ENCODE measurements at places on chromosomes 6 and 20.

DNA sequence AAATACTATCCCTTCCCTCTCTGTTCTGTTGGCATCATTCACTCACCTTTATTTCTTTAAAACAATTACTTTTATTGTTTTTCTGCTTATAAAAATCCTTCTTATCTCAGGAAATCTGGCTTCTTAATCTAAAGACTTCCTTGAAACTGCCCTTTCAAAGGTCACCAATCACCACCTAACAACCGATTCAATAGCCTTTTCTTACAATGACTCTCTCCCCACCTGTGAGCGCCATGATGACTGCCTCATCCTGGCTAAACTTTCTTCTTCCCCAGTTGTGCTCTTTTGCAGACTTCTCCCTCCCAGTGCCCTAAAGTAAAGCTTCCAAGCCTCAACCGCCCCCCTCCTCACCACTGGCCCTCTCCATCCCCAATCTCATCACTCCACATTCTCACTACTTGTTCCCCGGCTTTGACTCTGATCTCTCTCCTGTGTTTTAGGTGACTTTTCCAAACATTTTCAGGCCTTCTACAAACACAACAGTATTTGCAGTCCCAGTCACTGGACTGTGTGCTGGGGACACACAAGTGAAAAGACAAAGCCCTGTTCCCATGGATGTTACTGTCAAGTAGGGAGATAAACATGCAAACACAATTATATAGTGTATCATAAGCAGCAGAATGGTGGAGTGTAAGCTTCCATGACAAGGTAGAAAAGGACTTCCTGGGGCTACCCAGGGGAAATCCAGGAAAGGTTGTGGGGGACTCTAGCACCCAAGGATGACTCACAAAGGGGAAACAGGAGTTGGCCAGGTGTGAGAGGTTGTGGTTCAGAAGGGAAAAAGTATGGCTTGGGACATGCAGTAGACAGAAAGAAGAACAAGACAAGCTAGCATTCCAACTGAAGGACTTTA, 12.8 kb downstream of the NHSL1 start:
- DNase-seq, result no peak

DNA sequence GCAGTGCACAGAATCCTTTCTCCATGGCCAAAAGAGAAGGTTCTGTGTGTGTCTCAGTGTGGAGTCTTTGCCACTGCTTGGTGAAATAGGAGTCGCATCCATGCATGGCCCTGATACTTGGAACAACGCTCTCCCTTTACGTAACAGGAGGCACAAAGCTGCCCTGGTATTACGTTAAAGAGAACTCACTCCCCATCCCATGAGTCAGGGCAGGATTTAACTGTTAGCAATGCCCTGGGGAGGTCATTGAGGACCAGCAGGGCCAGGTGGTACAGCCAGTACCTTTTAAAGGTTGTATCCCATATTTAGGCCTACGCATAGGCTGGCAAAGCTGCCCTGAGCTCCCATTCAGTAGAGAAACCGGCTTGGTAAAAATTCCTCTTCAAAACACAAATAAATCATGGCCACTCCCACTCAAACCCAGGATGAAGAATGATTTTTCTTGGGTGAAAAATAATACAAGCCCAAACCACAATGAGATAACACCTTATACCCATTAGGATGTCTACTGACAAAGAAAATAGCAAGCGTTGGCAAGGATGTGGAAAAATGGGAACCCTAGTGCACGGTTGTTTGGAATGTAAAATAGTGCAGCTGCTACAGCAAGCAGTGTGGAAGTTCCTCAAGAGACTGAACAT, 37.1 kb downstream of the MYLK4 start:
- DNase-seq, result no peak

GRCh38 chr6:55009131-55009530, 162.6 kb downstream of the FAM83B start:
- no peak for DNase-seq

DNA sequence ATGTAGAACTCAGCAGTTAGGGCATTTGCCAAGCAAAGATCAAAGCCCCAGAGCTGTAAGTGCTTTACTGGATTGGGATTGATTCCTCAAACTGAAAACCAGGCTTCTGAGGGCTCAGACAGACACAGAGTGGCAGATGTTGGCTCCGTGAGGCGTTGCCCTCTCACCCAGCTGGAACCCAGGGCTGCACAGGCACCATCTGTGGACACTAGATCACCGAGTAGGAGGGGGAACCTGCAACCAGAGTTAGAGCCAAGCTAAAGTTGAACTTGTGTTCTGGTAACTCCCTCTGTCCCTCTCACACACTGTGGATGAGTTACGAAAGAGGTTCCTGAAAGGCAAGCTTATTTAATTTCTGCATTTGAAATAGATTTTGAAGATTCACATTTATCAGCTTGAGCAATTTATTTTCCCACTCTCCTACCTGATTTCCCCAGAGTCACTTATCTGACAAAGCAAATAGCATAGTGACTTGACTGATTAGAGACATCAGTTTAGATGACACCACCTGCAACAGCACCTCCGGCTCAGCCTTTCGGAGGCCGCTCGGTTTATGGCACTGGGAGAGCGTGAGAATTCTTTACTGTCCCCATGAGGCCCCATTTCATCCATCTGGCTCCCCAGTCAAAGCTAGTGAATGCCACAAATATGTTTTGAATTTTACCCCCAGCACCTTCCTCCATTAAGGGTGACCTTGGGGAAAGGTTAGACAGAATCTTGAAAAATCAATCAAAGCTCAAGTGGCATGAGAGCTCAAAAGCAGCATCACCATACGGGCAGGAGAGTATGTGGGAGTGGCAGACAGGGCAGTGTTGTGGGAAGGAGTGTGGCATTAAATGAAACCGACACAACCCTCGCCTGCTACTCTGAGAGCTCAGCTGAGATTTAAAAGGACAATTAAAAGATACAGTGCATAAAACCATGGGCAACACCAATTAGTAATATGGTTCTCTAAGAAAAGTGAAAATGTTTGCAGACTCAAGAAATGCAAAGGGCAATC, 48.5 kb downstream of the RPF2 start:
- DNase-seq, result no peak

DNA sequence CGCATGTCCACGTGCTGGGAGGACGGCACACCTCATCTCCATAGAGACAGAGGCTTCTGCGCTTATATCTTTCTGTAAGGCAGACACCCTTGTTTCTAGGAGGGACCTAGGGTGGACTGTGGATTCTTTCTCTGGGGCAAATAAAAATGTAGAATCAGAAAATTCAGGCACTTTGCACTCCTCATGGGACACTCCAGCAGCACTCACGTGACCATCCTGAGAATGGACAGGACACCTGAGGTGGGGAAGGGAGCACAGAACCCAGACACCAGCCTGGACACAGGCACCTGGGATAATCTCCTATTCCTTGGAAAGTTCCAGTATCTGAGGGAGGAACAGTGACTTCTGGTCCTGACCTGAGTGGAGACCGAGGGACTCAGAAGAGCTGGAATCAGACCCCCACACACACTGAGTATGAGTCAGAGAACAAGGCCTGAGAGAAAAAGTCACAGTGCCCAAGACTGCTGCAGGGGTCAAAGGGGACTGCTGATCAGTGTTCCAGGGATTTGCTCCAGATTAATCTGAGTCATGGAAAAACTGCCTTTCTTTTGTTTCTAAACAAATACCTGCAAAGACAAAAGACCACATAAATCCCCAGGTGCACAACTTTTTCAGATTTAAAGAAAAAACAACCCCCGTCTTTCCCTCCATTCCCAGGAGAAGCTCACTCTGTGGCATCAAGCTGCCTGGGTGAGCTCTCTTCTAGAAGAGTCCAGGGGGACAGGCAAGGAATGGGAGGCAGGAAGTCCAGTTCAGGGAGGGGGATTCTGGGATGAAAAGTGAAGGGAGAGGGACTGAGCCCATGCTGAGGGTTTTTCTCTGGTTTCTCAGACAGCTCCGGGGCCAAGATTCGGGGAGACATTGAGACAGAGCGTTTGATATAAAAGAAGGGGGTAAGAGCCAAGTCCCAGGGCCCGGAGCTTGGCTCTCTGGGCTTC, 35.6 kb upstream of the MICB start:
- DNase-seq, result no peak

GRCh38 chr6:160278786-160279310, 20.2 kb upstream of the SLC22A2 start:
- no peak for DNase-seq

GRCh38 chr6:145815309-145816274, 997 bp upstream of the FBXO30 start:
- DNase-seq, result no peak

GRCh38 chr20:1945134-1945618, 48.7 kb downstream of the PDYN start:
- no peak for DNase-seq

GRCh38 chr6:96450082-96450769, 71.4 kb upstream of the UFL1 start:
- DNase-seq, result no peak

DNA sequence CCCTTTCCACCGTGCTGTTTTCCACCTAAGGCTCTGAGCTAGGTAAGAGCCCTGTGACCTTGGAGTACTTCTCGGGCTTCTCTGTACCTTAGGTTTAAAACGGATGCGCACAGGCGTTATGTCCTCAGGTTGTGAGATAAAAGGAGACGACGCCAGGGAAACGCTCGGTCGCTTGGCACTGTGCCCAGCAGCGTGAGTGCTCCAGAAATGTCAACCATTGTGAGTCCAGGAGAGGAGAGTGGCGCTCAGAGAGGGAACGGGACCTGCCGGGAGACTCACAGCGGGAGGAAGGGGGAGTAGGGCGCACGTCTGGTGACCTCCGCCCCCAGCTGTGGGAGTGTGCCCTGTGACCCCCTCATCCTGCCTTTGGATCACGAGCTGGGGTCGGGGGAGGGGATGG, 33.8 kb upstream of the SCRT2 start:
- DNase-seq, result no peak

DNA sequence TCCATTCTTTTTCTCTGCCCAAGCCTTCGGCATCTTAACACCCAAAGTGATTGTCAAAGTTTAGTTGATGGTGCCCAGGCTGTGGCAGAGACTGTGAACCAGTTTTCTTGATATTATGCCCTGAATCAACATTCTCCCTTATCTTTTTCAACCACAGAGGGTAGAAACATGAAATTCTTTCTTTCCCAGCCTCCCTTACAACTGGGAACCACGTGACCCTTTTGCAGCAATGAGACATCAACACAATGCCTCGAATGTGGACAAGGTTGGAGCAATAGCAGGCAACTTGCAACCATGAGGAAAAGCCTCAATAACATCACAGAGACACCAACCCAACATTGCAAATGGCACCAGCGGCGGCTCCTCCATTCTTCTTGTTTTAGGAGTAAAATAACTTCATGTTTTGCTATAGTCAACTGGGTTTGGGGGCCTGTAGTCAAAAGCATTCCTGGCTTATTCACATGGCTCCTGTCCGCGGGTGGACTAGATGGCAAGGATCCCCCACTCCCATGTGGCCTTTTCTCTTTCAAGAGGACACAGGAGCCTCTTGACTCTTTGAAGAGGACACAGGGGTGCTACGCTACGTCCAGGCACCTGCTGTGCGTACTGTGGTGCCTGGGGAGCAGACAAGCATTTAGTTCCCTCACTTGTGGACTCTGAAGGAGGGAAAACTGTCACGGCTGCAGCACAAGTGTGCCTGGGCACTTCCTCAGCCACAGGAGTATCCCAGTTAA, 90.5 kb downstream of the NOL4L start:
- DNase-seq, result no peak

DNA sequence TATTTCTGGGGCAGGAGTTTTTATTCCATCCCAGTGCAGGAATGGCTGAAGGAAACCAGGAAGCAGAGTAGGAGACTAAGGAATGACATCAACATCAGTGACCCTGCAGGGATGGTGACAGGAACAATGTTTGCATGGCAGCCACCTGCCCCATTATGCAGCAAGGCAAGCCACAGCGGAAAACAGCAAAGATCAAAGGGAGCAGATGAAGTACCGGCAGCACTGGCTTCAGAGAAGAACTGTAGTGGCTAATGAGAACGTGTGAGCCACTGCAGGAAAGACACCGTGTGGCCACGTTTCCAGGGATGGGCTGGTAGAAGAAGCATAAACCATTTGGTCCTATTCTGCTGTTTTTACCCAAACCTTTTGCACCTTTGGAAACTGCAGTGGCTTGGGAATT, 52.9 kb upstream of the TAB2 start:
- DNase-seq, result no peak

GRCh38 chr6:71130277-71130676, 158.3 kb upstream of the OGFRL1 start:
- no peak for DNase-seq

- DNase-seq, result no peak
These were observed 11.5 kb downstream of the BPI start for GRCh38 chr20:38315290-38315966.

- no peak for DNase-seq
These were observed 189.9 kb upstream of the ZNF184 start for GRCh38 chr6:27662769-27663168.

- no peak for DNase-seq
These were observed 1.8 kb downstream of the EPHA7 start for GRCh38 chr6:93417421-93418013.

GRCh38 chr20:51759769-51760510, 8.2 kb downstream of the ATP9A start:
- DNase-seq, result no peak

DNA sequence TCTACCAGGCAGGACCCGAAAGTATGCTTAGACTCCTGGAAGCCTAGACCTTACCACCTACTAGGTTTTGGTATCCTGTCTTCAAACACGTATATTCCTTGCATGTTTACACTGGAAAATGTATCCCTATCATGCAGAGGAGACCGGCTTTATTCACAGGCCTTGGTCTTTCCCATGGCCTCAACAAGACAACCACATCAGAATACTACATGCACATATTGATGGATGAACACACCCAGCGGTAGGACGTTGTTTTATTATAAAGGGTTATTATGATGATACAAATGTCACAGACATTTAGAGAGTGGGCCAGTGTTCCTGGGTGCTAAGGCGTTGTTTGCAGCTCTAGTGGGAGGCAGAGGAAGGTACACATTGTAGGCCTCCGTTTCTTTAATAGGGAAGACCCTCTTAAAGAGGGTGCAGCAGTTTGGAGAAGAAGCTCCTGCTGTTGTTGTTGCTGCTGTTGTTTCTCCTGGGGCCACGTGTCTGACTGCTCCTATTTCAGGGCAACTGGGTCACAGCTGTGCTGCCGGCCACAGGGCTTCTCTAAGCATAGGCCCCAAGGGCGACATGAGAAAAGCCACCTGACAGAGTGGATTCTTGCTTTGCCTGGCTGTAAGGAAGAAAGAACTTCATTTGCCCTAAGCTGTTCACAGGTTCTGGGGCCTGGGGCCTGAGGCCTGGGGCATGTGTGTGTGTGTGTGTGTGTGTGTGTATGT, 98.3 kb upstream of the SASH1 start:
- DNase-seq, result no peak

- DNase-seq, result no peak
These were observed 20.1 kb upstream of the PLEKHG1 start for GRCh38 chr6:150579611-150580010.

DNA sequence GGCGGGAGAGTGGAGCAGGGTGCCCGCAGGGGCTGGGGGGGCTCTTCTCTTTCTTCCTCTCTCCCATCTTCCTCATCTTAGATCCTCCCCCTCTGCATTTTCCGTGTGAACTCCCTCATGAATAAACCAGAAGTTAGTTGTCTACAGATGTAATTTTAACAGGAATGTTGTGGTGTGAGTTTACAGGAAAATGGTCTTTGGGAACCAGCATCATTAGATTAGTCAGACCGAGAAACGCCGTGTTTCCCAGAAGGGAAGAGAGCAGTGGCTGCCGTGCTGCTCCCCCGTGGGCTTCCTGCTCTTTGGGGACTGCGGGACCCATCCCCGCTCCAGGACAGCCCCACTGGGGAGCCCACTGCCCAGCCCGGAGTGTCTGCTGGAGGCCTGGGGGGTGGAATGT, 3.4 kb downstream of the MYT1 start:
- no peak for DNase-seq

- DNase-seq, result no peak
These were observed 44.5 kb upstream of the STMND1 start for GRCh38 chr6:17057322-17057721.

- DNase-seq, result no peak
These were observed 130.4 kb upstream of the QKI start for GRCh38 chr6:163284151-163284550.

Measured in stimulated activated CD4-positive, alpha-beta T cell treated with anti-CD3 and anti-CD28 coated beads, Interleukin-2, amount 100 ng/mL, for 48 hours (primary cell).